ENCODE measurements at places on chromosomes 11 and 22.

DNA sequence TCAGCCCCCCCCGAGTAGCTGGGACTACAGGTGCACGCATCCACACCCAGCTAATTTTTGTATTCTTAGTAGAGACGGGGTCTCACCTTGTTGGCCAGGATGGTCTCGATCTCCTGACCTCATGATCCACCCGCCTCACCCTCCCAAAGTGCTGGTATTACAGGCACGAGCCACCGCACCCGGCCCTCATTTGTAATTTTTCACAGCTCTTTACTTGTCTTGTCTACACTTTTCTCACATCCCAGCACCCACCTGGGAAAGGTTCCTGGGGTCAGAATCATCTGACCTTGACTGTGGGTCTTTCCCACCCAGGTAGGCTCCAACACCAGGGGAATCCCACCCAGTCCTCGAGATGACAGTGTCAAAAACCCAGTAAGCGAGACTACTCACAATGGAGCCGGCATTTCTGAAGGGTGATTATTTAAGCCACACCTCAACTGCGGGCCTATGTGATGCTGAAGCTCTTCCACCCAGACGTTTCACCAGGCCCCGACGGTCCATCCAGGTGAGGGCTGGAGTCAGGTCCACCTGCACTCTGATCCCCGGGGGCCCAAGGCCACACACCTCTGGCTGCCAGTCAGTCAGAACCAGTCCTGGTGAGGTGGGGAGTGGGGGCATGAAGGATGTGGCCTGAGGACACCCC lies 23.4 kb downstream of the CELSR1 start:
- H3K27me3 ChIP-seq = no peaks in the 10 kb centered on the region
- no peak overlapping the region for H3K27ac ChIP-seq
- H3K36me3 ChIP-seq = peaks cover 9% of the 10 kb centered on the region
- H3K4me1 ChIP-seq = peaks cover 14% of the 10 kb centered on the region
- DNase-seq = no peak

DNA sequence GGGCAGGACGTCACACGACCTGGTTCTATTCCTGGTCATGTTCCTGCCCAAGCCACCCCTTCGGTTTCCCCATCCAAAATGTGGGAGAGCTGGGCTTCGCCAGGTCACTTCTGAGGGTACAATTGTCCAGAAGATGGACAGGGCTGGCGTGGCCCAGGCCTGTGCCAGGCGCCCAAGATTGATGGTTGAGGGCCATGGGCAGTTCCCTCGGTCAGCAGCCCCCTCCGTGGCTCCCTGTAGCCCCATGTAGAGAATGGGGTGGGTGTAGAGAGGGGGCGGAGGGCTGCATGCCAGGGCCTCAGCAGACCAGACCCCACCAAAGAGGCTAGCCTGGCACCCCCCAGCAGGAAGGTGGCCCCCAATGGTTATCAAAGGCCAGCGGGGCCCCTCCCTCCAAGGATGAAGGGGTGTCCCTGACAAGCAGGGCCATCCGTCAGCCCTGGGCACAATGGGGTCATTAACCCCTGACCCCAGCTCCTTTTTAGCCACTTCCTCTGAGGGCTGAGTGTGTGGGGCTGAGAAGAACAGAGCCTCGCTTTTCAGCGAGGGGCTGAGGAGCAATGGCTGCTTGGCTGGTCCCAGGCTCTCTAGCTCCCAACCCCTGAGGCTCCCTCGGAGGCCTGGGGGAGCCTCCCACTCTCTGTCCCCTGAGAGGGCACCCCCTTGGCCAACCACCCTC lies 11.0 kb upstream of the PICK1 start:
- no peak overlapping the region for H3K4me3 ChIP-seq
- no peak overlapping the region for H3K27ac ChIP-seq
- peaks cover 5% of the 10 kb centered on the region for H3K27me3 ChIP-seq
- H3K36me3 ChIP-seq = no peaks in the 10 kb centered on the region
- H3K4me1 ChIP-seq = peaks cover 8% of the 10 kb centered on the region
- DNase-seq = no peak

DNA sequence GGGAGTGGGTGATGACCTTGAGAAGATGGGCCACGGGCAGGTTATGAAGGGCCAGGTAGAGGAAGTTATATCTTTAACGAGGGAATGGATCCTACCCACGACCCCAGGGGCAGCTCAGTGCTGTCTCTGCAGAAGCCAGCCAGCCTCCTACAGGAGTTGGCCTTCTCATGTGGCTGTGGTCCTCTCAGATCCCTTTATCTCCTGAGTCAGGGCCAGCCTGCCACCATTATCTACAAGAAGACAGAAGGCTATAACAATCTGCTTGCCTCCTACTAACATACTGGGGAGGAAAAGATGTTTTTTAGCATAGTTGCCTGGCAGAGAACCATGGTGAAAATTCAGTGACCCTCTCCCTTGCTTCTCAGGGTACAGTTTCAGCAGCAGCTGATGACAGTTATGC lies 7.0 kb upstream of the YWHAH start:
- no peak overlapping the region for H3K4me3 ChIP-seq
- no peaks in the 10 kb centered on the region for H3K36me3 ChIP-seq
- peaks cover 7% of the 10 kb centered on the region for H3K4me1 ChIP-seq
- no peaks in the 10 kb centered on the region for H3K27me3 ChIP-seq
- DNase-seq = no peak

DNA sequence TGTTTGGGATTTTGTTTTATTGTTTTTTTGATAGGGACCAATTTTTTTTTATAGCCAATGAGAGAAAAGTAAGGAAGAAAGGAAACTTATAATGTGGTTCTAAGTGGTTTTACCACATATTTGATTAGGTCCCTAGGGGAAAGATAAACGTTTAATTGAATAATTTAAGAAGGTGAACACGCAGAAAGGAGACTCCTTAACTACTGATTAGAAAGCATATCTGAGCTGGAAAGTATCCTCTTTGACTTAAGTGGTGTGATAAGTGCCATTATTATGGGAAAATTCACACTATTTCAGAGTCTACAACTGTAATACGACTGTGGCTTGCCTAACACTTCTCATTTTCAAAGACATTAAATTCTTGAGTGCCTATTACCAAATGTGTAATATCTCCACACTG lies 106.5 kb upstream of the GRAMD1B start:
- H3K4me1 ChIP-seq = no peaks in the 10 kb centered on the region
- H3K4me3 ChIP-seq = no peak overlapping the region
- H3K27ac ChIP-seq = no peak overlapping the region

GRCh38 chr11:612201-612960 lies 3.4 kb downstream of the IRF7 start:
- H3K4me1 ChIP-seq = peaks cover 4% of the 10 kb centered on the region
- no peaks in the 10 kb centered on the region for H3K27me3 ChIP-seq
- H3K27ac ChIP-seq = peak overlapping the region; percentile 82

GRCh38 chr11:43736502-43737200 lies 56.1 kb downstream of the HSD17B12 start:
- H3K4me3 ChIP-seq = peak overlapping the region; percentile 53
- H3K36me3 ChIP-seq = peaks cover 36% of the 10 kb centered on the region
- H3K27me3 ChIP-seq = no peaks in the 10 kb centered on the region
- peaks cover 41% of the 10 kb centered on the region for H3K4me1 ChIP-seq
- peak overlapping the region; percentile 74 for H3K27ac ChIP-seq
- DNase-seq = no peak

GRCh38 chr22:37426706-37427134 lies 559 bp downstream of the ELFN2 start:
- no peak for DNase-seq
- no peaks in the 10 kb centered on the region for H3K36me3 ChIP-seq
- peaks cover 81% of the 10 kb centered on the region for H3K27me3 ChIP-seq
- no peak overlapping the region for H3K27ac ChIP-seq

DNA sequence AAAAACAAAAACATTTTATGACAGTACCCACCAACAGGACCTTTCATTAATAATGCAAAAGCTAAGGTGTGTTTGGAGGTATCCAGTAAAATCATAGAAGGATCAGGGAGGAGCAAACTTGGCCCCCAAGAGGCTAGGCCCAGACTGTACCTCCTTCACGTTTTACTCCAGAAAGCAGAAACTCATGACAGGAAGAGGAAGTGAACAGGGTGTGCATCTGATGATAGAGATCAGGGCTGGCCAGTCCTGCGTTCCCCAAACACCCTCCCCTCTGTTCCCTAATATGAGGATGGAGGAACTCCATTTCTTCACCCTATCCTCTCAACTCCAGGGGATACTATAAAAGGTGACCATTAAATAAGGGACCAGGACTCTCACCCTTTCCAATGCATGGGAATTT lies 10.2 kb upstream of the MS4A12 start:
- H3K27ac ChIP-seq = no peak overlapping the region
- no peaks in the 10 kb centered on the region for H3K27me3 ChIP-seq
- no peaks in the 10 kb centered on the region for H3K36me3 ChIP-seq
- DNase-seq = no peak

- no peak overlapping the region for H3K4me3 ChIP-seq
- H3K4me1 ChIP-seq = no peaks in the 10 kb centered on the region
- H3K27ac ChIP-seq = no peak overlapping the region
- DNase-seq = no peak
These were observed 10.6 kb downstream of the PLET1 start for GRCh38 chr11:112249871-112250610.

GRCh38 chr11:3201677-3202181 lies 16.9 kb downstream of the MRGPRG start:
- H3K4me1 ChIP-seq = peaks cover 4% of the 10 kb centered on the region
- no peak for DNase-seq
- no peaks in the 10 kb centered on the region for H3K36me3 ChIP-seq
- H3K27ac ChIP-seq = no peak overlapping the region

DNA sequence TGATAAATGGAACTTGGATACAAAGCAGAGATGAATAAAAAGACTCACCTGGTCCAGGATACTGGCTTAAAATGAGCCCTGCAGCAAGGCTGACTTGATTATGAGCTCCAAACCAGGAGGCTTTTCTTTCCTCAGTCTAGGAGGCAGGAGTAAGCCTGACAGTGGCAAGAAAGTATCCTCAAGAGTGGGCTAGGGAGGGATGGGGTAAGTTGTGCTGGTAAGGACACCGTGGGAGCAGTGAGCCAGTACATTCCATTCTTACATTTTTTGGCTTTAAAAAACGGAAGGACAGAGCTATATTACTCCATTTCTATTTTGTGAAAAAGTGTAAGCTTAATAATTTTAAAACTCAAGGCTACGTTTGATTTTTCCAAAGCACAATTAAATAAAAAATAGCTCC lies 187.1 kb upstream of the DDI1 start:
- H3K27ac ChIP-seq = no peak overlapping the region
- no peaks in the 10 kb centered on the region for H3K27me3 ChIP-seq
- H3K4me3 ChIP-seq = no peak overlapping the region
- peaks cover 11% of the 10 kb centered on the region for H3K4me1 ChIP-seq

- no peaks in the 10 kb centered on the region for H3K36me3 ChIP-seq
- H3K4me3 ChIP-seq = no peak overlapping the region
- H3K27ac ChIP-seq = no peak overlapping the region
- H3K4me1 ChIP-seq = no peaks in the 10 kb centered on the region
These were observed 30.0 kb upstream of the MMP7 start for GRCh38 chr11:102560555-102561011.

- peaks cover 18% of the 10 kb centered on the region for H3K27me3 ChIP-seq
- no peaks in the 10 kb centered on the region for H3K36me3 ChIP-seq
- H3K4me3 ChIP-seq = no peak overlapping the region
- H3K27ac ChIP-seq = no peak overlapping the region
- no peak for DNase-seq
- H3K4me1 ChIP-seq = peaks cover 10% of the 10 kb centered on the region
These were observed 400.2 kb downstream of the MN1 start for GRCh38 chr22:27401321-27401720.

GRCh38 chr22:32353292-32353691 lies 4.4 kb upstream of the RFPL3 start:
- no peaks in the 10 kb centered on the region for H3K4me1 ChIP-seq
- H3K27me3 ChIP-seq = no peaks in the 10 kb centered on the region
- no peak overlapping the region for H3K4me3 ChIP-seq

DNA sequence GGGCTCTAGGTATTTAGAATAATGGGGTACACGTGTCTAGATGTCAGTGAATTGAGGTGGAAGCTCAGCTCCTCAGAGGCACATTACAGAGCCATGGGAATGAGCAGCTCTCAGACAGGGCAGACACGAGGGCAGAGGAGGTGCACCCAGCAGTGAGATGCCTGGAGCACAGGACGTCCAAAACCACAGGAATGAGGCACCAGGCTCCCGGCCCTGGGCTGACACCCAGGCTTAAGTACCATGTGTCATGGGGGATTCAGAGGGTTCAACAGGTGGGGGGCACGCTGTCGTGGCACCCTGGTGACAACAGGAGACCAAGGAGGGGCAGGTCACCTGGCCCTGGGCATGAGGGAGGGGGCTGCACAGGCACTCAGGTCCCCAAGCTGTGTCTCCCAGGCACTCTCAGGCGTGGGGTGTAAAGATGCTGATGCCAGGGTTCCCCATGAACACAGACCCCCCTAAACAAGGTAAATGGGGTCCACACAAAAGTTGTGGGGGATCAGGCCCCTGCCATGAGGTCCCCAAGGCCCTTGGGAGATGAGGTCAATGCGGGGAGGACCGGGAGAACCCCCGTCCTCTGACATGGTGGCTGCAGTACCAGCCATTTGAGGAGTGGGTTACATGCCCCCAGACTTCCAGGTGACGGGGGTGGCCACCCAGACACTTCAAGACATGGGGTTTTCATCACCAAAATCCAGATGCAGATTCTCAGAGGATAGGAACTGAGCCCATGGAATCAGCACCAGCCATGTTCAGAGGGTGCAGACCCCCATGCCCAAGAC lies 5.6 kb upstream of the SYT8 start:
- H3K4me1 ChIP-seq = peaks cover 7% of the 10 kb centered on the region
- DNase-seq = no peak
- H3K36me3 ChIP-seq = no peaks in the 10 kb centered on the region
- no peak overlapping the region for H3K4me3 ChIP-seq

DNA sequence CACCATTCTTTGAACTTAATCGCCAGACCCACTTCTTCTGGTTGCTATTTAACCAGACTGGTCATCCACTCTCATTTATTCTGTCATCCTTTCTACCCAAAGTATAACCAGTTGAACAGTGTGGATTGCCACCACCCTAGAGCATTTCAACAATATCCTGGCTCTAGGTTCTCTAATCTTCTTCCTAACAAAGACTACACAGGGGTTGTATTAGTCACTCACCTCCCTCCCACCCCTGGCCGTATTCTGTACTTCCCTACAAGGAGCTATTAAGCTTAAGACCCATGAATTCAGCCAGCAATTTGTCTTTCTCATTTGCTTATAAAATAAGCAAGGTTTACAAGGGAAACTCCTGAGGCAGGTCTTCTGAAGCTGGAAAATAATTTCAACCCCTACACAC lies 46.9 kb upstream of the CEP126 start:
- no peak overlapping the region for H3K27ac ChIP-seq
- H3K36me3 ChIP-seq = no peaks in the 10 kb centered on the region
- no peak overlapping the region for H3K4me3 ChIP-seq
- H3K27me3 ChIP-seq = peaks cover 7% of the 10 kb centered on the region
- no peaks in the 10 kb centered on the region for H3K4me1 ChIP-seq

- DNase-seq = no peak
- H3K27ac ChIP-seq = no peak overlapping the region
- H3K36me3 ChIP-seq = no peaks in the 10 kb centered on the region
- peaks cover 6% of the 10 kb centered on the region for H3K27me3 ChIP-seq
These were observed 277.3 kb upstream of the FAT3 start for GRCh38 chr11:91947215-91947820.

- DNase-seq = no peak
- H3K4me3 ChIP-seq = no peak overlapping the region
- peaks cover under 1% of the 10 kb centered on the region for H3K4me1 ChIP-seq
- H3K27ac ChIP-seq = no peak overlapping the region
- H3K36me3 ChIP-seq = no peaks in the 10 kb centered on the region
These were observed 567.9 kb downstream of the NTM start for GRCh38 chr11:131938351-131938751.
